ENCODE measurements at places on chromosomes 2 and 18.

GRCh38 chr2:48419884-48420511, 110.0 kb upstream of the STON1 start:
- no peak for DNase-seq

DNA sequence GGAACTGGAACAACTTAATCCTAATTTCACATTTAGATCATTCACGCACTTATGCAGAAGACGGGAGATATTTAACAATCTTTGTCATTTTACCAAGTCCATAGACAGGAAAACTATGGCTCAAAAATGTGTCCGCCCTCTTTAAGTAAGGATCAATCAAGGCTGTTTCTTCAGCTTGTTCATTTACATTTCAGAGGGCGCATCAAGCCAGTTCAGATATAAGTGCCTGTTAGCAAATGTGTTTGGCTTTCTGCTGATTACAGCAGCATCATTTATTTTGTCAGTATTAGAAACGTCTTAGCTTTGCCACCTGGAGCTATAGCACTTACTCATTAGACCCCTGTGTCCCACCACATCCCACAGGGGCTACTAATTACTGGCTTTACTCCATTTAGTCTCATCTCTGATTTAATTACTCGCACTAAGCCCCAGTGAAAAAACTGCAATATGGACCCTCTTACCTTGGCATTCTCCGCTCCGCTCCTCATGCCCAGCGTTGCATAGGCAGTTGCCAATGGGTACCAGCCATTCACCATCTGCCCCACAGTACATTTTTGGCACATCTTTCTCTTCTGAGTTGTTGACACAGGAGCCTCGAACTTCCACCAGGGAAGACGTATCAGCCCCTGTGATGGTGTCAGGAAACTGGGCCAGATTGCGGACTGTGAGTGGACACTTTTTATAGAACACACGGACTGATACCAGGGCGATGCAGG, 8.7 kb downstream of the EPHA4 start:
- no peak for DNase-seq

- no peak for DNase-seq
Observed at GRCh38 chr2:14420851-14421250, 211.7 kb upstream of the LRATD1 start.

DNA sequence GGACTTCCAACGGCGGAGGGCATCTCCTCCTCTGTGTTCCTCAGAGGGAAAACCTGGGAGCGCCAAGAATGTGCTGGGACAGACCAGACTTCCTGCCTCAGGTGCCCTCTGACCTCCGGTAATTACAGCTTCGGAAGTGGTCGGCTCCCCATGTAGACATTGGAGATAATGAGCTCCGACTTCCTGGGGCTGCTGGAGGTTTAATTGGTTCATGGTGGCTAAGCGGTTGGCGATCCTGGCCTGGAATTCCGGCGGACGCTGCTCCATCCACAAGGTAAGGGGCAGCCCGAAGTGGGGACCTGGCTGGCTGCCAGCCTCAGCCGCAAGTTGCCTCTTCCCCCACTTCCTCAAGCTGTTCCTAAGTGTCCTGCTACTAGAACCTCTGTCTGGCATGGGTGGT, 83.2 kb upstream of the EPC2 start:
- DNase-seq = no peak

GRCh38 chr2:167686691-167687090, 560.7 kb downstream of the STK39 start:
- no peak for DNase-seq

DNA sequence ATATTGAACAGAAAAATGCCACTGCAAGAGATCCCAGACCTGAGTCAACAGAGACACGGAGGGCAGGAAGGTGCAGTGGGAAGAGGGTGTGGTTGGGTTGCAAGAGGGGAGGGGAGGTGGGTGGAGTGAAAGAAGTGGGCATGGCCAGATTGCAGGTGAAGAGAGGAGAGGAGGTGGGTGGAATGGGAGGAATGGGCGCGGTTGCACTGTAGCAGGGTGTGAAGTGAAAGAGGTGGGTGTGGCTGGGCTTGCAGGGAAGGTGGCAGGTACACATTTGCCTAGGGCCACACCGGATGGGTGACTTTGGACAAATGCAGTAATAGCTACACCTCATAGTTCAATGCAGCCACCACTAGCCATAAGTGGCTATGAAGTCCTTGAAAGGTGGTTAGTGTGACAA, 71.1 kb downstream of the DOCK10 start:
- DNase-seq = no peak

Data from stimulated activated CD4-positive, alpha-beta T cell treated with anti-CD3 and anti-CD28 coated beads, Interleukin-12 subunit alpha, Interleukin-12 subunit beta, amount 100 ng/mL, for 24 hours (primary cell).